ENCODE measurements at places on chromosomes 5 and 9. TPM values are rescaled to one million over a fixed set of nuclear protein-coding genes. Genes with fewer than 3 reads are reported as not detected.

CRHBP gene
- 0.10 TPM for total RNA-seq

DNA sequence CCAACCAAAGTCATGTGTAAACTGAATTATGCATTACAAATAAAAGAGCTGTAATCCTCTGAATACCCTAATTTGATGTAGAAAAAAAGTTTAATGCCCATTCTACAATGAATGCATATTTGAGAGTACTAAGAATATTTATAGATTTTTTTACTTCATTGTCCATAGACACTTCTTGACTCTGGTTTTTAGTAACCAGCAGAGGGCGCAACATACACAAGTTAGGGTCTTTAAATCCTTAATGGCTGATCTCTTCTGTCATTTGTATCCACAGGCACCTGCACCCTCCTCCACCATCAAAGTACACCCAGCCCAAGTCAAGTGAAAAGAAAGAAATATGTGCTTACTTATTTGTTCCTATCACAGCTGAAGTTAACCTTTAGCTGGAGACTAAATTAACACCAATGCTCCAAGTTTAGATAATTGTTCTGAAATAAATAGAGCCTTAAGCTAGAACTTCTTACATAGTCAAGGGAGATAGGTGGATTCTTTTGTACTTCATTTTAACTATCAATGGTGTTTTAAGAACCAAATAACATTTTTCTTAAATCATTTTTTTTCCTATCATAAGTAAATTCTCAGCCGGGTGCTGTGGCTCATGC is 524.2 kb upstream of the DAB2 start:
- peak; percentile 62 for DNase-seq

TMEM171 gene
- total RNA-seq = not detected

GRCh38 chr9:113566016-113566711 is 102.6 kb downstream of the RGS3 start:
- no peak for DNase-seq

DNA sequence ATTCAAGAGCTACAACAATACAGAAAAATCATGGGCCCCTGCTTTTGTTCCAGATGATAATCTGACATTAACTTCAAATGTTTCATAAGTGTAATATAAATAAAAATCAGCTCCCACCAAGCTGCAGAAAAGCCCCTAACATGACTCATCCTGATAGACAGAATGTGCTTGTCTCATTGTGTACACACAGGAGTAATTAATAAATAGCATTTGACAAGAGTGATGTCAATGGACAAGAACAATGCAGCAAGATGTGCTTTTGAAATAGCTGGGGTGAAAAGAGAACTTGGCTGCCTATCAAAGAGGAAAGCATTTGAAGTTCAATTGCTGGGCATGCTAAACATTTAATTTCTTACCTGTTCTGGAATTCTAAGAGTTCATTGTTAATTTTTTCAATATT is 79.2 kb downstream of the DNAH5 start:
- no peak for DNase-seq

DNA sequence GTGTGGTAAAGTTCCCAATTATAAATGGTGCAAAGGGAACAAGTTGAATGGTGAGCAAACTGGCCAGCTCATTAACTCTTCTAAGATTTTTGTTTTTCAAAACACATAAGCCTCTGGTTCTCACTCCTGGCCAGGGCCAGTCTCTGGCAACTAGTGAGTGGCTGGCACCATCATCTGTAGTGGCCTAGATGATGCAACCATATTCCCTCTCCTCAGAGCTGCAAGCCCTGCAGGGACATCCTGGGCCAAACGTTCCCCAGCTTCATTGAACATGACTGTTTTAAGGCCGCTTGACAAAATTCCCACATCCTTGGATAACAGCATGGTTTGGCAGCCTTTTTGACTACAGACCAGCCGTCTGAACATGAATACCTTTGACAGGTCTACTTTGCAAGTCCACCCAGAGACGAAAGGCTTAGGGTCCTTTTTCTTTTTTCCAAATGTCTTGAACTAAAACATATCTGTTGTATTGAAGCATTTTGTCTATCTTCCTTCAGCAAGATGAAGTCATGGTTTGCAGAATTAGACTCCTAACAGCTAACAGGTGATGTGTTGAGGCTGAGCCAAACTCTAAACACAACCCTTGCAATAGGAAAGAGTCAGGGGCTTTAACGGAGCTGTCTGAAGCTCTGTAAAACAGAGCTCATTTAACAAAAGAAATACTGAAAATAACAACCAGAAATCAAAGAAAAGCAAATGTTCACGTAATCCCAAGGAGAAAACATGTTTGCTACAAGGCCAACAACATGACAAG is 23.8 kb downstream of the MACROH2A1 start:
- no peak for DNase-seq

DNA sequence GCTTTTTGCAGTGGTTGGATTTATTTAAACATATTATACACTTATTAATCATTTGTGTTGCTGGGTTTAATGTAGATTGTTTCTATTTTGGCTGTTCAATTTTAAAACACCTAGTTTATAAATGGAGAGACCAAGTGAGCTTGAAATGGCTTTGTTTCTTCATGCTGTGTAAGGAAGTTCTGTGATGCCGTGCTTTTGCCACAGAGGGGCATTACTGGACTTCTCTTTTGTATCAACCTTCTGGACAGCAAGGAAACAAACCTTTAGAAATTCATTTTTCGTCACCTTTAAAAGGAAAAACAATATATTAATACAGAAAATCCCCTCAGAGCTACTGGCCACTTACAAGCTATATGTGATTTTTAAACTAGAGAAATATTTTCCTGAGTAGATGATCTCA is 81.9 kb downstream of the DMRTA1 start:
- DNase-seq = no peak

DNA sequence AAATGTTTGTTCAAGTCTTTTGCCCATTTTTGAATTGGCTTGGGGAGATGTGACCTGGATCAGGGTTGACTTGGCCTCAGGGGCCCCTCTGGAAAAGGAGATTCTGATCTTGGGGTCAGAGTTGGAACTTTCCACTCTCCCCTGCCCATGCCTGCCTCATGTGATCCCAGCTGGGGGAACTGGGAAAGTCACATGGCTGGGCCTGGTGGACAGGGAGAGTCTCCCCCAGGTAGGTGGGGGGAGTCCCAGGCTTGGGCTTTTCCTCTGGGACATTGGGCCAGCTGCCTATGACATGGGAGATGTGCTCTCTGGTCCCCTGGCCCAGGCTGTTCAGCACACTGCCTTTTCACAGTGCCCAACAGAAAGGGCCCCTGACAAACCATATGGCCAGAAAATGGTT is 60.7 kb downstream of the NDST1 start:
- no peak for DNase-seq

STING1 gene
- 281 TPM for total RNA-seq
